ENCODE measurements at places on chromosomes 16 and 17.
A peak's percentile ranks its signal among the peaks of the same experiment; 100 is the strongest.

DNA sequence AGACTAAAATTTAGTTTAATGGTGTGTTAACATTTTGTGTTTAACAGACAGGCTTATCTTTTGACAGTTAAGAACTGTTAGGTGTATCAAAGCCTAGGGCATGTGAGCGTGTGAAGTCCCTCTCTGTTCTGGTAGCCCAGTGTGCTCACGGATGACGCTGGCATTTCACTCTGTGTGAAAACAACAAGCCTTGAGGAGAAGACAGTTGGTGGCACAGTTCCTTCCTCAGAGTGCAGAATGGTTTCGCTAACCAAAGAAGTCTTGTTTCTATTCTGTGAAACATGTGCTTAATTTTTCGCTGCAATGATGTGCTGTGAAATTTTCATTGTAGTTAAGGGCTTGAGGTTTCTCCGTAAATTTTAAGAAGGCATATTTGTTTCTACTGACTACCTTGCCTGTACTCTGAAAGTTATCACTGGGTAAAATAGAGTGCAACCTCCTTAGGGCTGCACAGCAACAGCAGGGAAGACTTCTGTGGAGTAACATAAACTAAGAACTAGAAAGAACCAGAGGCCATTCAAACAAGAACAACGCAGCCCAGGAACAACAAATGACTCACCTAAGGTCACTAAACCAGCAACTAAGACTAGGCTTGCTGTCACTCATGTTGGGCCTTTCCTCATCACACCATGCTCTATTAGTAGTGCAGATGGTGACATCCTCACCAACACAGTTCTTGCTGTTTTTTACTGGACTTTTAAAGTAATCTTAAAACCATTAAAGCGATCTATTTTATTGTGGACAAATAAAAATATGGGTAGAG, 33.4 kb downstream of the BRD7 start:
- DNase-seq = peak; percentile 40

- no peak for DNase-seq
Observed at GRCh38 chr16:30087181-30087898, 4.4 kb downstream of the TBX6 start.

GRCh38 chr17:40559954-40560591, 5.2 kb downstream of the CCR7 start:
- peak; percentile 66 for DNase-seq

DNA sequence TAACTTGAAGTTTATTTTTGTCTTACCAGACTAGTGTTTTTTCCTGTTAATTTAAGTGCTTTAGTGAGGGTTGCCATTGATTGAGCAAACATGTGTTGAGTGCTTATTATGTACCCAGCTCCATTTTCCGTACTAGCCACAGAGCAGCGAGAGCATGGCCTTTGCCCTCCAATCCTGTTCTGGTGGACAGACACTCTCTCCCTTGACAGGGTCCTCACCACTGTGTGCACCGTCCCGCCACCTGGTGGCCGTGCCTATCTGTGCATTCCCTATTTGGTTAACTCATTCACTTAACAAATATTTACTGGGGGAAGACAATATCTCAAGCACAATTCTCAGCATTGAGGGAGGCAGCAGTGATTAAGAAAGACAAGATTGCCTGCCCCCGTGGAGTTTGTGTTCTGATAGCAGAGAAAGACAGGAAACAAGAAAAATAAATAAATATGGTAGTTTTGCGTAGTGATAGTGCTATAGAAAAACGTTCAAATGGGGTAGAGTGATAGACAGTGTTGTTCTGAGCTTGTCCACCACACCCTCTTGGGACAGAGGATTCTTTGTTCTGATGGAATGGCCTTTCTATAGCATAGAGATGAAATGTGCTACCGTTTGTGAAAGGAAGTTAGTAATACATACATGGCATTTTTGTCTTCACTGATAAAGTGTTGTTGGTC, 13.0 kb downstream of the CDH13 start:
- no peak for DNase-seq

DNA sequence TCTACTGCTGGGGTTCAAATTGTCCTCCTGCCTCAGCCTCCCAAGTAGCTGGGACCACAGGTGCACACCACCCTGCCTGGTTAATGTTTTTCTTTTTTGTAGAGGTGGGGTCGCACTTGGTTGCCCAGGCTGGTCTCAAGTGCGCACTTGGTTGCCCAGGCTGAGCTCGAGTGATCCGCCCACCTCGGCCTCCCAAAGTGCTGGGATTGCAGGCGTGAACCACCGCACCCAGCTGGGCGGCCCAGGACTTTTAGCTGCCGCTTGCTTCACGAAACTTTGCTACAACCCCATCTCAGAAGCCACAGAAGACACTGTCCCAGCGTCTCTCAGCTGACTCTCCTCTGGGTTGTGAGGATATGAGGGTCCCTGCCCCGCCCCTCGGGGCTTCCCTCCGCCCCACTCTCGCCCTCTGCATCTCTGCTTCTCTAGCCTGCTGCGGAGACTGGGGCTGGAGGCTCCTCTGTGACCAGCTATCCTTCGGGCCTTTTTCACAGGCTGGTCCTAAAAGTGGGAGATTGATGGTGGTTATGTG, 48.8 kb upstream of the CBX4 start:
- DNase-seq = no peak

DNA sequence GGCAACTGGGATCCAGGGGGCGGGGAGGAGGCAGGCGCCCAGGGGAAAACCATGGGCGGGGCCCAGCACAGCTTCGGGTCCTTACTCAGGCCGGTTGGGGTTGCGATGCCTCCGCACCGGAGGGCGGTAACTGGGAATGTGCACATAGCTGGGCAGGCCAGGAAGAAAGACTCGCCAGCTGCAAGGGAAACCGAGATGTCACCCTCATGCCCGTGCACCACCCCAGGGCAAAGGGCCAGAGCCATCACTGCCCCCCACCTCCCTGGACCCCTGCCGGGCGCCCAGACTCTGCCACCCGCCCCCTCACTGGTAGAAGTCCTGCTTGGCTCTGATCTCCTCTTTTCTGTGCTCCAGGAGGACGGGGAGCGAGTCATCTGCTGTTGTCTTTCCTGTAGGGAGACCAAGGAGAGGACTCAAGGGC, 6.7 kb downstream of the ALOX12B start:
- no peak for DNase-seq

DNA sequence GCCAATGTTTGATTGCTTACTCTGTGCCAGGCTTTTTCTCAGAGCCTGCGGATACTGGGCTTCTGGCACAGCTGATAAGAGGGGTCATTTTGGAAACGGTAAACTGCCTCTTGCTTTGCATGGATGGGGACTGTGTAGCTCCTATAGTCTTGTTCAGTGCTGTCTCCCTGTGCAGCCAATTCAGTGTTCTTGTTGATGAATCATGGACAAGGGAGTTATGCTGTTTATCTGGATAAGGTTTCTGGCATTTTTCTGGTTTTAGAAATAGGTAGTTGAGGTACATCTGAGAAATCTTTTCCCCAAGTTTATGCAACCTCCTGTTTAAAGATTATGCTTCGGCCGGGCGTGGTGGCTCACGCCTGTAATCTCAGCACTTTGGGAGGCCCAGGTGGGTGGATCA, 16.7 kb upstream of the TANGO6 start:
- no peak for DNase-seq
